Nephron progenitor cell (in vitro differentiated cells): ENCODE measurements at places on chromosomes 11 and 22.

DNA sequence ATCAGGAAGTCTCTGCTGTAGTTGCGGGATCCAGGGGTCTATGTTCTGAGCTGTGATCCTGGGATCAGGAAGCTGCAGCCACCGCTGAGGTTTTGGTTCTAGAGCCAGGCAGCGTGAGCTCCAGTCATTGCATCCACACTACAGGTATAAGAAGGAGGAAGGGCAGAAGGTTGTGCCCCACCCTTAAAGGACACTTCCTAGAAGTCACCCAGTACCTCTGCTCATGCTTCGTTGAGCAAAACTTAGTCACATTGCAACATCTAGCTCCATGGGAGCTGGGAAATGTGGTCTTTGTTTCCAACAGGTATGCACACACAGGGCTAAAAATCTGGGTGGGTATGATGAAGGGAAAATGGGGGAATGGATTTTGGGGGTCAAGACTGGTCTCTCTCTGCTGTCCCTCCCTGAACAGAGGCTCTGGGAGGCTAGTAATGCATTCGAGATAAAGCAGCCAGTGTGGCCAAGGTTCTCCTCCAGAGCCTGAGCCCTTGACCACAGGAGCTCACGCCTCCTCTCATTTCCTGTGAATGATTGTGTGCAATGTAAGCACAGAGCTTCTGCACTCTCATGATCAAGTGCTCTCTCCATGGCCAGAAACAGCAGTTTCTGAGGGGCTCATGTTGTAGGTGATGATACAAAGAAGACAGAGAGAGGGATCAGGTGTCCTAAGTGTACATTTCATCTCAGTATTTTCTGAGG lies 86.8 kb upstream of the OR4B1 start:
- no peak for DNase-seq
- H3K36me3 ChIP-seq, result peaks cover 55% of the 10 kb centered on the region
- H3K4me1 ChIP-seq, result peaks cover 49% of the 10 kb centered on the region
- peaks cover 5% of the 10 kb centered on the region for H3K27me3 ChIP-seq
- H3K27ac ChIP-seq, result peak overlapping the region; percentile 71

DNA sequence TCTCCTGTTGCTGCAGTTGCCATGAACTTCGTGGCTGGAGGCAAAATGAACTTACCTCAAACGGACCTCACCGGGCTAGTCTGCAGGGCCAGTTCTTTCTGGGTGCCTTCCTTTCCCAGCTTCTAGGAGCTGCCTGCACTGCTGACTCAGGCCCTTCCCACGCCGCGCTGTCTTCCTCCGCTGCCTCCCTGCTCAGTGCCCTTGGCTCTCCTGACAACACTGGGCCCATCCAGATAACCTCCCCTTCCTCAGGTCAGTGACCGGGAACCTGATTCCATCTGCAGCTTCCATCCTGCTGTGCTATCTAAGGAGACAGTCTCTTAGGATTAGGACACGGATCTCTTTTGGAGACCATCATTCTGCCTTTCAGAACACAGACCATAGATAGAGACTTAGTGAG lies 19.3 kb downstream of the MOB2 start:
- peaks cover 2% of the 10 kb centered on the region for H3K27me3 ChIP-seq
- H3K36me3 ChIP-seq, result peaks cover 10% of the 10 kb centered on the region
- H3K4me3 ChIP-seq, result peak overlapping the region; percentile 19
- peak; percentile 49 for DNase-seq
- H3K4me1 ChIP-seq, result peaks cover 30% of the 10 kb centered on the region

DNA sequence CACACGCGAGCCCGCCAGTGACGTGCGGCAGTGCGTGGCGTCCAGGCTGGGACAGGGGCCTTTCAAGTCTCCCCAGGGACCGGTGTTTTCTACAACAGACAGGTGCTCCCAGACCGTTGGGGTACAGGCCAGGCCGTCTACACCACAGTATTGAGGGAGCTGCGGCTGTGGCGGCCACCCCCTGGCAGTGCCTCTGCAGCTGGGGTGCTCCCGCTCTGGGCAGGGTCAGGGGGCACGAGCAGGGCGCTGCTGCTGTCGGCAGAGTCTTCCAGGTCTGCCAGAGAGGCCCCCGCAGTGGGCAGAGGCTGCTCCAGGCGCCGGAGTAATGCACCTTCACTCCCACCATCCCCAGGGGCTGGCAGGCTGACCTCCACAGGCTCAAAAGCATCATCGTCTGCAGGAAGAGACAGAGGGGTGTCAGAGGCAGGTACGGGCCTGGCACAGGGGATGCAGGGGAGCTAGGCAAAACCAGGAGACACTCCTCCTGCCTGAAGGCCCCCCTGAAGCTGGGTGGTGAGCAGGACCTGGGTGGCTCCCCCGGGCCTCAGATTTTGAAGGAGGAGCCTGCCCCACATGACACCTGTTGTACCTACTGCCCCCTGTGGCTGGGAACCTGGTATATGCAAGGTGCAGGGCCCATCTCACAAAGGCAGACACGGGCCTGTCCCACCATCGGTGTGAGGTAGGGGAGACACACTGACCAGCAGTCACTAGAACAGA lies 83.3 kb downstream of the DGCR2 start:
- no peaks in the 10 kb centered on the region for H3K27me3 ChIP-seq
- no peaks in the 10 kb centered on the region for H3K4me1 ChIP-seq
- DNase-seq, result no peak
- H3K36me3 ChIP-seq, result peaks cover 9% of the 10 kb centered on the region

GRCh38 chr11:98029832-98030231 lies 990.9 kb upstream of the CNTN5 start:
- H3K27me3 ChIP-seq, result no peaks in the 10 kb centered on the region
- no peaks in the 10 kb centered on the region for H3K4me1 ChIP-seq
- H3K4me3 ChIP-seq, result no peak overlapping the region
- DNase-seq, result no peak

GRCh38 chr11:65493367-65494176 lies 5.3 kb upstream of the MALAT1 start:
- H3K36me3 ChIP-seq, result no peaks in the 10 kb centered on the region
- peak overlapping the region; percentile 95 for H3K27ac ChIP-seq
- no peak for DNase-seq
- peak overlapping the region; percentile 34 for H3K4me3 ChIP-seq

DNA sequence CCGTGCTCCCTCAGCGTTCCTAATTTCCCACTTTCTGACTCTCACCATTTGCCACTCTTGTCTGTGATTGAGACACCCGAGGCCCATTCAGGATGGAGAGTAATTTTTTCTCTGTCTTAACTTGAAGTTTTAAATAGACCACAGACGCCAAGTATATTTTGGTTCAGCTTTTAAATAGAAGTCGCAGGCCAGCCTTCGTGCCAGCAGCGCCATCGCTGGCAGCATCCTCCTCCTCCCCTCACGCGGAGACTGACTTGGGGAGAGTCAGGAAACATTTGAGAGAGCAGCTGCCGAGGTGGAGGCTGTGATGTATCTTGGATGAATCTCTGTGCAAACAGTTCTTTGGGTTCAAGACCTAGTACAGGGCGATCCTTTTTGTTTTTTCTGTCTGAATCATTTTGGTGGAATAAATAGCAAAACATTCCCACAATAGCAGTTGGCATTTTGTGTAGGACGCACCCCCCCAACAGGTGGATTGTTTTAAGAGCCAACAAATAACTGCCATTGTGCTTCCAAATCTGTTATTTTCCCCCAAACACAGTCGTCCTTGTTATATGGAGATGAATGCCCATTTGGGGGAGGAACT lies 889 bp upstream of the DMC1 start:
- H3K4me3 ChIP-seq, result peak overlapping the region; percentile 95
- no peaks in the 10 kb centered on the region for H3K36me3 ChIP-seq
- H3K27ac ChIP-seq, result peak overlapping the region; percentile 97
- H3K27me3 ChIP-seq, result peaks cover 21% of the 10 kb centered on the region
- peaks cover 23% of the 10 kb centered on the region for H3K4me1 ChIP-seq

GRCh38 chr22:45897736-45898135 lies 79.2 kb downstream of the WNT7B start:
- peaks cover 6% of the 10 kb centered on the region for H3K4me1 ChIP-seq
- no peak for DNase-seq
- peaks cover 21% of the 10 kb centered on the region for H3K27me3 ChIP-seq
- H3K36me3 ChIP-seq, result no peaks in the 10 kb centered on the region
- H3K27ac ChIP-seq, result no peak overlapping the region

- peak overlapping the region; percentile 29 for H3K4me3 ChIP-seq
- H3K27ac ChIP-seq, result peak overlapping the region; percentile 97
- no peak for DNase-seq
- no peaks in the 10 kb centered on the region for H3K27me3 ChIP-seq
Observed at GRCh38 chr22:28951969-28952521, 68.7 kb downstream of the ZNRF3 start.

DNA sequence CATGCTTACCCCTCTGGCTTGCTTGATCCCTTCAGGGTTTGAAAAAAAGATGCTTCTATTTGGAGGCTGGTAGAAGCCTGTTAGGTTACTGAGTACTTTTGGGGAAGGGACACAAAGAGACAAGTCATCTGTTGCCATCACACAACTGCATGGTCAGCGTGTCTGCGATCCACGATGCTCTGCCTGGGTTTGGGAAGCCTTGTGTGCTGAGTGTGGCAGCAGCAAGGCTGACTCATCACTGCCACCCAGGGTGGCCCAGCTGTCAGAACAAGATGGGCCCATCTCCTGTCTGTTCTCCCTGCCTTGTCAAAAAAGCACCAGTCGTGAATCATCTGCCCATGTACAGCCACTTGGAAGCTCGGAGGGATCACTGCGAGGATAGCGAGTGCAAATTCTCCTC lies 26.2 kb downstream of the UBASH3B start:
- no peak overlapping the region for H3K4me3 ChIP-seq
- peaks cover 18% of the 10 kb centered on the region for H3K4me1 ChIP-seq
- no peak overlapping the region for H3K27ac ChIP-seq
- no peaks in the 10 kb centered on the region for H3K36me3 ChIP-seq
- peaks cover 2% of the 10 kb centered on the region for H3K27me3 ChIP-seq

GRCh38 chr22:42901790-42902508 lies 44.9 kb upstream of the ARFGAP3 start:
- H3K27me3 ChIP-seq, result peaks cover 7% of the 10 kb centered on the region
- no peaks in the 10 kb centered on the region for H3K36me3 ChIP-seq
- peaks cover 68% of the 10 kb centered on the region for H3K4me1 ChIP-seq
- peak overlapping the region; percentile 74 for H3K27ac ChIP-seq
- H3K4me3 ChIP-seq, result no peak overlapping the region
- no peak for DNase-seq

- peak overlapping the region; percentile 86 for H3K27ac ChIP-seq
- H3K36me3 ChIP-seq, result peaks cover 4% of the 10 kb centered on the region
- peaks cover 18% of the 10 kb centered on the region for H3K4me1 ChIP-seq
- no peak for DNase-seq
Observed at GRCh38 chr22:39266398-39267030, 21.7 kb upstream of the PDGFB start.

- H3K27ac ChIP-seq, result no peak overlapping the region
- no peaks in the 10 kb centered on the region for H3K27me3 ChIP-seq
Observed at GRCh38 chr11:121757480-121758125, 304.8 kb upstream of the SORL1-AS1 start.

DNA sequence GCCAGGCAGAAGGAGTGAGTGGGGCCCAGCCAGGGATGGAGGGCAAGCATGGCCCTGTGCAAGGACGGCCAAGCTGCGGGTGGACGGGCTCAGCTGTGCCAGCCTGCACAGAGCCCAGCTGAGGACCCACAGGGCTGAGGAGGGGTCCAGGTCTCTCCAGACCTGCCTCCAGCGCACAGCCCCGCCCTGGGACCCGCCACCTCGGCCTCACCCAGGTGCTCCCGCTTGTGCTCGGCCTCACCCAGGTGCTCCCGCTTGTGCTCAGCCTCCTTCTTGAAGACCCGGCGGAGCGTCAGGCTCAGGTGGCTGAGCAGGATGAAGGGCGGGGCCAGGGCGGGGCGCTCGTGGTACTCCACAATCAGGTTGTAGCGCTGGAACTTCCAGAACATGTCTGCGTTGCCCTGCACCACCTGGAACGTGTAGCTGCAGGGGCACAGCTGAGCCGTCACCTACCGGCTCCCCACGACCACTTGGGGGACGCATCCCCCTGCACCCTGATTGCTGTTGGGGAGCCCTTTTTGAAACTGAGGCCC lies 6.4 kb downstream of the TSSC4 start:
- no peak for DNase-seq
- H3K27me3 ChIP-seq, result peaks cover 5% of the 10 kb centered on the region
- H3K36me3 ChIP-seq, result no peaks in the 10 kb centered on the region
- H3K4me1 ChIP-seq, result peaks cover 76% of the 10 kb centered on the region

DNA sequence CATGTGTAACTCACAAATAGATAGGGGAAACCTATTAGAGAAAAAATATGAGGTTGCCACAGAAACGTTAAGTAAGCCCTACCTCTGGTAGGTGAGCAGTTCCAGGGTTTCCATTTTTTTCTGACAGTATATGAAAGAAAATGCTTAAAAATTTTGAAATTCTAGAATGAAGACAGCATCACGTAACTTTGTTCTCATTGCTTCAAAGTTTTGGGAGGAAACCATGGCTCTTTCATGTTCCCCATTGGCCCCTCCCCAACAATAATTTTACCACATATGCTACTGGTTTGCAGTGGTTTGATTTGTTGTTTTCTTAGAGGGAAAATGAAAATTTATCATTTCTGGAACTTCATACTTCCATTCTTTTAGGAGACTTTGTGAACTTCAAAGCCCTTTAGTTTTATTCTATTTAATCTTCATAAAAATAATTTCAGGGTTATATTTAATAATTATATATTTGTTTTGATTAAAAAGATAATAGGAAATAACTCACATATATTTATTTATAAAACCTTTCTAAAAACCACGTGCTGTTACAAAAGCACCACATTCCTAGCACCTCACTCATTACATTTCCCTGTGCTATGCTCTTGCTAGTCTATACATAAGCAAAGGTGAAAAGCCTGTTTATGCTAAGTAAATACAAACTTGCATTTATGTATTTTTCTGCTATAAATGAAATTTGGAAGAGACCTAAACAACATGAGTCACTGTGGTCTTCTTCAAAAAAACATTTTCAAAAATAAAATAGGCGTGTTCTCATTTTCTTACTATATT lies 113.4 kb downstream of the CASP12 start:
- H3K4me1 ChIP-seq, result no peaks in the 10 kb centered on the region
- H3K27ac ChIP-seq, result no peak overlapping the region
- DNase-seq, result no peak
- no peak overlapping the region for H3K4me3 ChIP-seq
- H3K27me3 ChIP-seq, result no peaks in the 10 kb centered on the region

GRCh38 chr11:46006418-46007070 lies 84.1 kb downstream of the LARGE2 start:
- peak; percentile 15 for DNase-seq
- no peaks in the 10 kb centered on the region for H3K27me3 ChIP-seq

DNA sequence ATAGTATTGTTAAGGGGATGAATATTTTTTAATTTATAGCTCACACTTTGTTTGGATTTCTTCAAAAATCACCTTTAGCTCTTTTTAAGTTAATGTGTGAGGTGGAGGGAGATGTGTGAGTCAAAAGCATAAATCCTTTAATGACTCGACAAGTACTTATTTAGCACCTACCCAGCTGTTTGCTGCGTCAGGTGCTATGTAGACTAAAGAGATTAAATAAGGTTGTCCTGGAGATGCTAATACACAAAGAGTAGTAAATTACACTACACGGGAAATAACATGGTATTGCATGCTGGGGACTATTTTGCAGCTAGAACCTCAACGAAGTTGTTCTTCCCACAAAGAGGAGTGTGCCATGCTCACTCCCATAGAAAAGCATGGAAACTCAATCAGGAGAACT lies 583.3 kb upstream of the TENM4 start:
- peaks cover 10% of the 10 kb centered on the region for H3K4me1 ChIP-seq
- no peak for DNase-seq
- H3K36me3 ChIP-seq, result no peaks in the 10 kb centered on the region
- no peaks in the 10 kb centered on the region for H3K27me3 ChIP-seq
